ENCODE measurements at places on chromosomes 6 and 20. TPM values are rescaled to one million over a fixed set of nuclear protein-coding genes. Genes with fewer than 3 reads are reported as not detected.

PRSS16 gene
- polyA plus RNA-seq: 3.7 TPM

UBD gene
- 1.2 TPM for polyA plus RNA-seq

SLC22A16 gene
- polyA plus RNA-seq: not detected

GRCh38 chr6:131293472-131293911, 158.2 kb downstream of the AKAP7 start:
- DNase-seq: no peak

DNA sequence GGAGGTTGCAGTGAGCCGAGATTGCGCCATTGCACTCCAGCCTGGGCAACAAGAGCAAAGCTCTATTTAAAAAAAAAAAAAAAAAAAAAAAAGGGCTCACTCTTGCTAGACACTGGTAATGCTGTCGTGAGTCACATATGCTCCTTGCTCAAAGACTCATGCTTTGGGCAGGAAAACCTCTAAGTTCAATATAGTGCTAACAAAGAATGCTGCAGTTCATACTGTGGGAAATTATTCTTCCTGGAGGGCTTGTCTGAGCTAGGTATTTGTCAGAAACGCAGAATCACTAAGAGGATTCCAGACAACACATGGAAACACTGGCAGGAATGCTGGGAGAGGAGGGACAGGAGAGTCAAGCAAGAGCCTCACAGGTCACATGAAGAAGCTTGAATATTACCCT, 2.3 kb upstream of the LYRM2 start:
- no peak for DNase-seq

GRCh38 chr6:10166031-10166430, 248.8 kb downstream of the TFAP2A start:
- DNase-seq: no peak

DNA sequence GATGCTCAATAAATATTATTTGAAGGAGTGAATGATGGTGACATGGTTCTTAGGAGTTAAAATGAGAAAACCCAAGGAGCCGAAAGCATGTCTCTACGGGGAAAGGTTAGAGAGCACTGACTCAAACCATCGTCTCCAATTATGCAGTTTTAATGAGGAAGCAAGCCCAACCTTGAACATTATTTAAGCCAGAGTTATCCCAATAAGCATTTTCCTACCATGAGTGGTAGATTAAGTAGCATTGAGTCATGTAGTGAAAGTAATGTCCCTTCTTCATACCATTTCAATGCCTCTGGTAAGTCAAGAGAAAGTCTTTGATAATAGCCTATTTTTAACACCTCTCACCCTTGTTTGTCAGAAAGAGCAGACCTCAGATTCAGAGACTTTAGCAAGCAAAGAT, 13.5 kb downstream of the TSHZ2 start:
- no peak for DNase-seq

DNA sequence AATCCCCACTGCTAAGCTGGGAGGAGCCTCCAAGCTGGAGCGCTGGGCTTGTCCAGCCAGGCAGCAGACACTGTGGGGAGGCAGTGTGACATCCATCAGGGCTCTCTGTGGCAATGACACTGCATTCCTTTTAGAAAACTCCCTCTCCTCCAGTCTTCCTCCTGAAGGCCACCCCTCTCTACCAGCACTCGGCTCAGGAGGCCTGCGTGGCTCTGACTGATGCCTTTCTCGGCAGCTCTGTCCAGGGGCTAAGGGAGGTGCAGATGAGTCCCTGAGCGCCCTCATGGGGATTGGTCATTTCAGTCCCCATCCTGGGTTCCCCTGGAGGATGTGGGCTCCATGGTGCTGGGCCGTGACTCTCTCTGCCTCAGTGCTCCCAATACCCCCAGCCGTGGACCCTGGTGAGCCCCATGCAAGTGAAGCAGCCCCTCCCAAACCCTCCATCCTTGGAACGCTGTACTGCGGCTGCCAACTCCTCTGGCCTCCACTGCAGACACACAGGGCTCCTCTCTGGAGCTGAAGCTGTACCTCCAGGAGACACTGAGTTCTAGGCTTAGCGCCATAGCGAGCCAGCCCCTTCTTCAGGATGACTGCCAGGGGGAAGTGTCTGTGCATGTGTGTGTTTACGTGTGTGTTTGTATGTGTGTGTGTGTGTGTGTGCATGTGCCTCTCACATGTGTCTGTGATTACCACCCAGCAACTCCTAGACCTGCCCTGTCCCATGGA, 209.6 kb downstream of the ERMARD start:
- no peak for DNase-seq

GRCh38 chr6:24689964-24690363, 23.1 kb downstream of the ACOT13 start:
- DNase-seq: no peak

- DNase-seq: no peak
Observed at GRCh38 chr6:21264288-21265033, 329.1 kb upstream of the SOX4 start.

DNA sequence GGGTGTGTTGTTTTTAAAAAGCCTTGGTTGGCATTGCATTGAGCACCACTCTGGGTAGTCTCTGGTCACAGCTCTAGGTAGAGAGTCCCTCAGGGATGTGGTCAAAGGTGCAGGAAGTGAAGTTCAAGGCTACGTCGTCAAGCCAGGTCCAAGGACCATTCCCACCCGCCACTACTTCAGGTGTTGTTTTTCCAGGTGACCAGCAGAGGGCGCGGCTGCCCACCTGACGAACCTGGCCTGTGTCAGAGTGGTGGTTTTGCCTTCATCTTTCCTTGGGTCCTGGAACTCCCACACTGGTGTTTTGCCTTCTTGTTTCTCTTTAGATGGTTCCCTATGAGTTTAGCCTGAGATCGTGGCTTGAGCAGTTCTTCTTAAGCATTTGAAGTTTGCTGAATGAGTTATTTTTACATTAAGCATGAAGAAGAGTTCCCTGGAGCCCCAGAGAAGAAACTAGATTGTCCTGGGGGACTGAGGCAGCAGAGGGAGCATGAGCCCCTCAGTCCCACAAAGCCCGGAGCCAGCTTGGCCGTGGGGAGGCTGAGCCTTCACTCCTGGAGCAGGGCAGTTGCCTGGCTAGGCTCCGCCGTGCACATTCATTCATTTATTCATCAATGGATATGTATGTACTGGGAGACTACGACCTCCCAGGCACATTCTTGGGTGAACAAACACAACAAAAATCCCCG, 5.6 kb upstream of the PHACTR3 start:
- peak; percentile 42 for DNase-seq

DNA sequence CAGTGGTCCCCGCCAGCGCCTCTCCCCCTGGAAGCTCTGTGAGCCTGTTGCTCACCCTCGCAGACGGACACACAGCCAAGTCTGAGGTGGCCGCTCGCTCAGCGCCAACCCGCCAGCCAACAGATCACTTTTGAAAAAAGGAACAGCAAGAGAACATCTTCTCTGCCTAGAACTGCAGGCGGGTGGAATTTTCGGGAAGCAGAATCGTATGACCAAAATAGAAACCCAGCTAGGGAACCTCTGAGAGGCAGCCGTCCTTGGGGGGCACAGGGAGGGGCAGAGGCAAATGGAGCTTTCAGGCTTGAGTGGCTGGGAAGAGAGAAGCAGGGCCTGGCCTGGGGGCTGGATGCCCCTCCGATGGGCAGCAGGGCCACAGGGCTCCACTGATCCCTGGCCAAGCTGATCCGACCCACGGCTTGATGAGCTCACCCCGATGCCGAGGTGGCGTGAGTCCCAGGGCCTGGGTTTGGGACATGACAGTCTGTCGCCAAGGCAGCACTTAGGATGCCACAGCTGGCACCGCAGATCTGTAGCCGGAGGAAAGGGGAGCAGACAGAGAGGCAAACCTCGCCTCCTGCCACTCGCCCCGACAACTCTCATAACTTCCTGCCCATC, 9.8 kb downstream of the NFATC2 start:
- DNase-seq: no peak

DNA sequence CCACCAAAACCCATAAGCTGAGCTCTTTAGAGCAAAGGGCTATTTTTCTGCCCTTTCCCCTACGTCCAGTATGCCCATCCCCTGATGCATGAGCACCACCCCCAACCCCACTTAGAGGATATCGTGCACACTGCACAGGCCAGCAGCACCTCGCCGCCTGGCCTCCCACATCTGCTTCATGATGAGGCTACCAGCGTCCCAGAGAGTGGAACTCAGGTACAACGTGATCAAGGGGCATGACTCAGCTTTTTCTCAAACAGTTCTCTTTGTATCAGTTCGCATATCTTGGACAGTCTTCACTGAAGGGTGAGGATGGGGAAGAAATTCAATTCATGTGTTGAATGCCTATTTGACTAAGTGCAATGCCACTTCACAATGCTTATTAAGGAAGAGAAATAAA, 81.9 kb upstream of the QKI start:
- DNase-seq: no peak

DNA sequence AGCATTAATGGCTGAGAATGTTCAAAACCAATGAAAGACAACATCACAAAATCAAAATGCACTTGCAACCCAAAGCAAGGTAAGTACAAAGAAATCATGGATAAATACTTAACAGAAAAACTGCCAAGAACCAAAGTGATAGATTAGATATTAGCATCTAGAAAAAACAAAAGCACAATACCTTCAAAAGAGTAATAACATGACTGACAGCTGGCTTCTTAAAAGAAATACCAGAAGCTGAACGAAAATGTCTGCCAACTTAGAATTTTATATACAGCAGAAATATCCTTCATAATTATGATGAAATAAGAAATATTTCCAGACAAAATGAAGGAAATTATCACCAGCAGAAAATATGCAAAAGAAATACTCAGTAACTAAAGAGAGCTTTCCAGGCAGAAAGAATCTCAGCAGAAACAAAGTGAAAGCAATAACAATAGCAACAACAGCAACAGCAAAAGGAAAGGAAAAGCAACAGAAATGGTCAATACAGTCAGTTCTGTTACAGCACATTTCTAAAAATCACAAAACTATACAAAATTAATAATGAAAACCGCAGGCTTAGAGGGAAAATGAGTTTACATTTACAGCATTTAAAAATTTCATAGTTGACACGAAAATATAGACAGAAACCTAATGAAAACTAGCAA, 121.5 kb upstream of the MAN1A1 start:
- no peak for DNase-seq

All from A549 (cell line).